ENCODE measurements at places on chromosomes 6 and 20. TPM values are rescaled to one million over a fixed set of nuclear protein-coding genes. Genes with fewer than 3 reads are reported as not detected.

TMEM242 gene
- polyA plus RNA-seq = 6.3 TPM

DSP gene
- 0.02 TPM for polyA plus RNA-seq

DNA sequence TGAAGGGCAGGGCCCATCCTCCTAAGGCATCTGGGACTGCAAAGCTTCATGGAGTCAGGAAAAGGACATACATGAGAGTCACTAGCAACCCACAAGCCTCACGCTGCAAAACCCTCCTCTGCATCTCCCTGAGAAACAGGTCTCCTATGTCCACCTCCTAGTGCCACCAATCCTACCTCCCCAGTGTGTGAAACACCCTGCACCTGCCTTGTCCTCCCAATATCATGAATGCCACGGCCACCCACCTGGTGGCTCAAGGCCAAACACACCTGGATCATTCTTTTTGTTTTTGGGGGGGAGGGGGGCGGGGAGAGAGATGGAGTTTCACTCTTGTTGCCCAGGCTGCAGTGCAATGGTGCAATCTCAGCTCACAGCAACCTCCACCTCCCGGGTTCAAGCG is 90.5 kb downstream of the ZMYND8 start:
- H3K4me1 ChIP-seq = no peaks in the 10 kb centered on the region
- H3K4me3 ChIP-seq = no peak overlapping the region
- peaks cover 7% of the 10 kb centered on the region for H3K36me3 ChIP-seq
- H3K27ac ChIP-seq = no peak overlapping the region

DNA sequence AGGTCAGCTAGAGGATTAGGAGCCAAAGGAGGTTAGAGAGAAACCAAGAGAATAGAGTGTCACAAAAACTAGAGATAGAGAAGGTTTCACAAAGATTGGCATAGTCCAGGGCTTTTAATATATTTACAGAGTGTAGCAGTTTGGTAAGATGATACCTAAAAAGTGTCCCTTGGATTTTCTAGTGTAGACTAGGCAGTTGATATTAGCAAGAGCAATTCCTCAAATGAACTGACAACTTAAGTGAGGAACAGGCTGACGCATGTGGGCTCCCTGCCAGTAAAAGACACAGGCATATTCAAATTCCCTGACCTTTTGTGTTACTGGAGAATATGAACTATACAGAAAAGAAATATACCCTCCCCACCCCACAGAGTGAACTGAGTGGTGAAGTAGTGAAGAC is 40.1 kb downstream of the VTA1 start:
- H3K4me1 ChIP-seq = no peaks in the 10 kb centered on the region
- H3K4me3 ChIP-seq = no peak overlapping the region
- no peaks in the 10 kb centered on the region for H3K27me3 ChIP-seq

- no peaks in the 10 kb centered on the region for H3K36me3 ChIP-seq
- H3K4me3 ChIP-seq = peak within 1 kb of the TSS; percentile 88
- H3K27me3 ChIP-seq = no peaks in the 10 kb centered on the region
- DNase-seq = peak; percentile 72
- peak within 1 kb of the TSS; percentile 63 for H3K27ac ChIP-seq
- H3K4me1 ChIP-seq = peaks cover 5% of the 10 kb centered on the region
Observed at GRCh38 chr20:54475334-54476168, at the start of gene DOK5. Gene DOK5, plus strand, starts transcription at chr20:54475593. Its CDS starts 354 bp downstream, at chr20:54475947.

DNA sequence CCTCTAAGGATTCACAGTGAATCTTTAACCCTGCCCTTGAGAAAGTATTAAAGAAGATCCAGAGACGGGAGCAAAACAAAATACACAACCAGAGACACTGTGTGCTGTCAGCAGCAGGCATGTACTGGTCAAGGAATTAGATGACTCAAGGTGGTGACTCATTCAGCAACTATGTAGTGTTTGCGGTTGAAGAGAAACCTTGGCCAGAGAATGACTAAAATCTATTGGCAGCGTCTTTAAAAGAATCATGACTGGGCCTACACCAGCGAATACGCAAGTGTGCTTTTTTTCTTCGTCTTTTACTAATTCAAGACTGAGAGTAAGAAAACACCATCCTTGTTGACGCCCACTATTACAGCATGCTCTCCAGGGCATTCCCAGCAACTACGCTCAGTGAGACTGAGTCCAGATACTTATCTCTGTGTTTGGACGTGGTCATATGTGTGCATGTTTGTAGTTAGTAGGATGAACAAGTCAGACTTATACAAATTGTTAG is 72.4 kb upstream of the BACH2 start:
- no peaks in the 10 kb centered on the region for H3K27me3 ChIP-seq
- H3K36me3 ChIP-seq = no peaks in the 10 kb centered on the region
- H3K27ac ChIP-seq = peak overlapping the region; percentile 80
- H3K4me3 ChIP-seq = no peak overlapping the region

- no peaks in the 10 kb centered on the region for H3K27me3 ChIP-seq
- H3K4me3 ChIP-seq = no peak overlapping the region
- no peak for DNase-seq
- no peaks in the 10 kb centered on the region for H3K4me1 ChIP-seq
- no peaks in the 10 kb centered on the region for H3K36me3 ChIP-seq
Observed at GRCh38 chr6:25218346-25218745, 60.8 kb upstream of the CARMIL1 start.

GRCh38 chr20:20363799-20364592 is 3.9 kb upstream of the INSM1 start:
- H3K4me3 ChIP-seq = no peak overlapping the region
- no peak overlapping the region for H3K27ac ChIP-seq
- H3K4me1 ChIP-seq = no peaks in the 10 kb centered on the region
- no peaks in the 10 kb centered on the region for H3K36me3 ChIP-seq

TMEM30A gene
- 111 TPM for polyA plus RNA-seq

- no peak overlapping the region for H3K27ac ChIP-seq
- H3K36me3 ChIP-seq = no peaks in the 10 kb centered on the region
- no peaks in the 10 kb centered on the region for H3K27me3 ChIP-seq
- no peaks in the 10 kb centered on the region for H3K4me1 ChIP-seq
- H3K4me3 ChIP-seq = no peak overlapping the region
Observed at GRCh38 chr6:140285471-140285870, 911.0 kb upstream of the CITED2 start.

SLC17A3 gene
- not detected for polyA plus RNA-seq

RAET1L gene
- not detected for polyA plus RNA-seq

CDKN1A gene
- polyA plus RNA-seq = 238 TPM

DNA sequence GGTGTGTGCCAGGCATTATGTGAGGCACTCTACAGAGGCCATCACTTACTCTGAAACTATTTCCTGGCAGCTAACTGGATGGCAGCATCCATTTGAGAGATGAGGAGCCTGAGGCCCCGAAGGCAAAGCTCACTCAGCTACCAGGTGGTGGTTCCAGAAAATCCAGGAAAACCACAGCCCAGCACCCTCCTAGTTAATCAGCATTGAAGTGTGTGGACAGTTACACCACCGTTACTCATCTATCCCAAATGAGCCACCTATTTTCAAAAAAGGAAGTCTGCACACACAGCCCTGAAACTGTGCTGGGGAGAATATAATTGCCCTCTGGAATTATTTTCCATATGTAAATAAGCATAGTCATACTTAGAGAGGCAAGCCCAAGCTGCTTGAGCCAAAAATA is 67.4 kb downstream of the CNBD2 start:
- peaks cover 2% of the 10 kb centered on the region for H3K27me3 ChIP-seq
- no peaks in the 10 kb centered on the region for H3K36me3 ChIP-seq
- H3K4me1 ChIP-seq = no peaks in the 10 kb centered on the region
- DNase-seq = no peak

DNA sequence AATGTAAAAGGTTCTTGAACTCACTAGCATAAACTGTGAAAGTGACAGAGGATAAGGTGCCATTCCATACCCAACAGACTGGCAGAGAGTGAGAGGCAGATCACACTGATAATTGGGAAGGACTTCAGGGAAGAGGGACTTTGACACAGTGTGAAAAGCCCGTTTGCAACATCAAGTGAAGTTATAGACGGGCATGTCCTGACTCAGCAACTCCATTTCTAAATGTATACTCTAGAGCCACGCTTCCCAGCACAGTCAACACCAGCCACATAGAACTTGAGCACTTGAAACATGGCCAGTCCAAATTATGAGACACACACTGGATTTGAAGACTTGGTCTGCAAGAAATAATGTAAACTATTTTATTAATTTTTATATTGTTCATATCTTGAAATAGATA is 45.9 kb upstream of the XRN2 start:
- DNase-seq = no peak
- H3K36me3 ChIP-seq = no peaks in the 10 kb centered on the region
- no peak overlapping the region for H3K4me3 ChIP-seq
- H3K27me3 ChIP-seq = no peaks in the 10 kb centered on the region
- no peak overlapping the region for H3K27ac ChIP-seq

RAB44 gene
- 0.03 TPM for polyA plus RNA-seq

- no peak overlapping the region for H3K4me3 ChIP-seq
- H3K36me3 ChIP-seq = no peaks in the 10 kb centered on the region
- H3K4me1 ChIP-seq = no peaks in the 10 kb centered on the region
- H3K27me3 ChIP-seq = no peaks in the 10 kb centered on the region
- no peak for DNase-seq
Observed at GRCh38 chr20:62760471-62760855, 35.8 kb upstream of the MRGBP start.

DNA sequence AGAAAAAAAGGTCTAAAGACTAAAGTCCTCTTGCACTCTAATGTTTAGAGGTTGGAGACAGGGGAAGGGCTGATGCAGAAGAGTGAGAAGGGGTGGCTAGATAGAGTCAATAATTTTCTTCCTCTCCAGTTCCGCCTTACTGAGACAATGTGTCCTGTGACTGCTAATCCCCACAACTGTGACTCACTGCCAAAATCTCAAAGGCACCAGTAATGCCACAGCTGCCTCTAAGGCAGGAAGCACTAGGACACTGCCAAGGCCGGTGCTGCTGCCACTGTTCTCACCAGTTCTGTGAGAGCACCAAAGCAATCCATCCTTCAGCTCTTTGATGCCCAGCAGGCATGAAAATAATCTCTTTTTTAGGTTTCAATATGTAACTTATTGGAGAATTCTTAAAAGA is 701.9 kb upstream of the MAP3K7 start:
- no peak overlapping the region for H3K27ac ChIP-seq
- no peaks in the 10 kb centered on the region for H3K36me3 ChIP-seq
- no peak for DNase-seq
- no peak overlapping the region for H3K4me3 ChIP-seq

GRCh38 chr6:111087106-111087835 is at the start of gene SLC16A10:
Gene SLC16A10, plus strand, starts transcription at chr6:111087503. Its CDS starts 250 bp downstream, at chr6:111087753.
- H3K4me1 ChIP-seq = no peaks in the 10 kb centered on the region
- H3K4me3 ChIP-seq = peak within 1 kb of the TSS; percentile 44
- no peak for DNase-seq
- no peaks in the 10 kb centered on the region for H3K36me3 ChIP-seq
- no peak within 1 kb of the TSS for H3K27ac ChIP-seq

GRCh38 chr6:54778731-54779130 is 67.8 kb upstream of the FAM83B start:
- no peak overlapping the region for H3K27ac ChIP-seq
- no peaks in the 10 kb centered on the region for H3K27me3 ChIP-seq
- no peak for DNase-seq
- no peaks in the 10 kb centered on the region for H3K36me3 ChIP-seq
- no peaks in the 10 kb centered on the region for H3K4me1 ChIP-seq

DNA sequence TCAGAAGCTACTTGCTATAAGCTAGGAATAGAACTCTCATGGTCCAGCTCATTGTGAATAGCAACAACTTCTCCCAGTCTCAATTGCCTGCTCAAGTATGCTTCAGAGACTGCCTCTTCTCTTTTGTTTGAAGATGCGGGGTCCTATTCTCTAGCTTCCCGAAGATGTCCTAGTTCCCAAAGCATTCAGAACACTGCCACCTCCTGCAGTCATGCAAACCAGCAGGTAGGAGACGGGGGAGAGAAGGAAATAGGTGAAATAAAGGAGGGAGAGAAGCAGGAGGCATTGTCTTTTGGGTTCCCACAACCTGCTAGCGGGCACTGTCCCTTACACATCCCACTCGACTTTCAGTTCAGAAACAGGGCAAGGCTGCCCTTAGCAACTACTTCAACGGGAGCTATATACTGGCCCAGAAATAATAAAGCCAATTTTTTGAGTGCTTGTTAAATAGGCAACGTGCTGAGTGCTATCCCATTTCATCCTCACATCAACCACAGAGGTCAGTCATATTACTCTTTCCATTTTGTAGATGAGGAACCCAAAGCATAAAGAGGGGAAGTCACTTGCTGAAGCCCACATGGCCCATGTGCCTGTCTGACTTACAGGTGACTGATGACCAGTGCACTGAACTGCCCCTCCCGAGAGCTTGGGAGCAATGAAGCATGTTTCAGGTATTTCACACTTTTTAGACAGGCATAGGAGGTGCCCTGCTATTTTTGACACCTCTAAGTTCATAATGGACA is 61.9 kb upstream of the ATXN1 start:
- no peak overlapping the region for H3K27ac ChIP-seq
- H3K27me3 ChIP-seq = peaks cover 2% of the 10 kb centered on the region
- H3K4me3 ChIP-seq = no peak overlapping the region
- no peak for DNase-seq

DNA sequence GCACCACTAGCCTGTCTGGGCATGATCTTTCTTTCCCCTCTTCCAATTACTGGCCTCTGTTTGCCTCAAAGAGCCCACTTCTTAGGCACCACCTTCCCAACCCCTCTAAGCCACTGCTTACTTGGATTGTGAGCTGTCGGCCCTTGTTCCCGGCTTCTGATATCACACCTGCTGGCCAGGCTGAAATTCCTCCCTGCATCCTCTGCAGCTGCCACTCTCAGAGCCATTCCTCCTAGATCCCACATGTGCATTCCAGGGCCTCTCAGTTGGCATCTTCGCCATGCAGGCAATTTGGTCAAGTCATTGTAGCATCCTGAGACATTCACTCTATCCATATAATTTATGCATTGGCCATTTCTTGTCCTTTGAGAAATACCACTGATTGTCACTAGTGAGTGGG is 135.9 kb downstream of the OLIG3 start:
- no peaks in the 10 kb centered on the region for H3K4me1 ChIP-seq
- no peak for DNase-seq
- no peak overlapping the region for H3K4me3 ChIP-seq
- H3K27ac ChIP-seq = no peak overlapping the region
- H3K36me3 ChIP-seq = no peaks in the 10 kb centered on the region
- H3K27me3 ChIP-seq = no peaks in the 10 kb centered on the region

HRH3 gene
- not detected for polyA plus RNA-seq

- no peak overlapping the region for H3K4me3 ChIP-seq
- no peaks in the 10 kb centered on the region for H3K27me3 ChIP-seq
- peaks cover 3% of the 10 kb centered on the region for H3K4me1 ChIP-seq
- peaks cover 2% of the 10 kb centered on the region for H3K36me3 ChIP-seq
- no peak overlapping the region for H3K27ac ChIP-seq
Observed at GRCh38 chr20:41478026-41478425, 111.4 kb upstream of the EMILIN3 start.

- no peaks in the 10 kb centered on the region for H3K4me1 ChIP-seq
- DNase-seq = no peak
- no peak overlapping the region for H3K27ac ChIP-seq
- H3K36me3 ChIP-seq = no peaks in the 10 kb centered on the region
- H3K4me3 ChIP-seq = no peak overlapping the region
- H3K27me3 ChIP-seq = no peaks in the 10 kb centered on the region
Observed at GRCh38 chr20:20992686-20993360, 113.3 kb downstream of the LINC00237 start.

GRCh38 chr20:5567644-5568043 is 182.6 kb upstream of the SHLD1 start:
- H3K27ac ChIP-seq = no peak overlapping the region
- H3K36me3 ChIP-seq = peaks cover 7% of the 10 kb centered on the region
- no peaks in the 10 kb centered on the region for H3K27me3 ChIP-seq
- H3K4me1 ChIP-seq = no peaks in the 10 kb centered on the region
